ENCODE measurements at places on chromosomes 11 and 22.

DNA sequence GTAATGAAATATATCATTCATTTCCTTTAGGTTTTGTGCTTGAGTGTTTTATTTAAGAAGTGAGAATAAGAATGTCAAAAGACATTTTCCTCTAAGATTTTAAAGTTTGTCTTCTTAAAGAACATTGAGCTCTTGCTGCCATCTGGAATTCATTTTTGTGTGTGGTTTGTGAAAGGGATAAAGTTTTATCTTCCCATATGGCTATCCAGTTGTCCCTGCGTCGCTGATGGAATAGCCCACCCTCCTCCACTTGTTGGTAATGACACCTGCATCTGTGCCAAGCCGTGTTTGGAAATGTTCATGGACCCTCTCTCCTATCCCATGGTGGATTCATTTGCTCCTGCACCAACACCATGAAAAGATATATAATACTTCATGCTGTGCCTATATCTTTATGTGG lies 901.5 kb downstream of the BRD1 start:
- no peak for DNase-seq

GRCh38 chr11:117861151-117862018 lies 15.1 kb downstream of the FXYD6 start:
- no peak for DNase-seq

GRCh38 chr11:102853956-102854355 lies 10.5 kb upstream of the MMP3 start:
- DNase-seq = no peak

DNA sequence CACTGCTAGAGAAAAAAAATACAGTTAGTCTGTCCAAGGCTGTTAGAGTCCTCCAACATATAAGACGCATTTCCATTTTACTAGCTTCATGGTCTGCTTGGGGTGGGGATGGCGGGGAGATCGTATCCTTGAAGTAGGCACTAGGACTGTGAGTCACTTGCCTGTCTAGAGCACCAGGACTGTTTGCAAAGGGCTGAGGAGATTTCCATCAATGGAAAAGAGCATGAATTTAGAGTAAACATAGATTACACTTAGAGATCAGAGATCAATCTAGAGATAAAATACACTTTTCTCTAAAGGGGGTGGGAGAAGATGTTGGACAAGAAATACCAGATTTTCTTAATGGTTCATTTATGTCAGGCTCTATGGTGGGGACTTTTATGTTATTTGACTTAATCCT lies 1.7 kb upstream of the MS4A7 start:
- no peak for DNase-seq

DNA sequence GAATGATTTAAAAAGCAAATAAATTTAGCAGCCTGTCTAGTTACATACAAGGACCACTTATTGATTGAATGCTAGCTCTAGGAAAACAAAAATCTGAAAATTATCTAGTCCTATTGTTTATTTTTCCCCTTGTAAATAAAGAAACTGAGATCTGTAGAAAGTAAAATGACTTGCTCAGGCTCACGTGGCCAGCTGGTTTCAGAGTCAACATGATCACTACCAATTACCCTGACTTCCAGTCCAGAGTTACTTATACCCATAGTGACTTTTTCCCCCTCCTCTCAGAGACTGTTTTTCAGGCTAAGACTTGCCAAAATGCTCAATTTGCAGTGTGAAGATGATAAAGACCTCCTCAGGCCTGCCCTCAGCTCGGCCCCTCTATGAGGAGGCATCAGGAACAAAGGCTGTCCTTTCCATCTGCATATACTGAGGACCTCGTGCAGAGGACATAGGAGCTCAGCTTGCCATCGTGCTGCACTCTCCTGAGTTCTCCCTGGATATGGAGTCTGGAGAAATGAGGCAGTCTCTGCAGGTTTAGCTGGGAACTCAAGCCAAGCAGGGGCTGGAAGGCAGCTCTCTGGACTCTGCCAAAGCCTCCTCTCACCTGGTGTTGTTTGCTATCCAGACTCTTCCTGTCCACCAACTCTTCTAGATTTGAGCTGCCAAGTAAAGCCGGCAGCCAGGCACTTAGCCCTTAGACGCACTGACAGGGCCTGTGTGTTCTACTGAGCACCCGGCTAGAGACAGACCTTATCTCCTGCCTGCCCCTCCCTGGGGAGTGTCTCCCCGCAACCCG lies 883.3 kb downstream of the NTM start:
- no peak for DNase-seq

DNA sequence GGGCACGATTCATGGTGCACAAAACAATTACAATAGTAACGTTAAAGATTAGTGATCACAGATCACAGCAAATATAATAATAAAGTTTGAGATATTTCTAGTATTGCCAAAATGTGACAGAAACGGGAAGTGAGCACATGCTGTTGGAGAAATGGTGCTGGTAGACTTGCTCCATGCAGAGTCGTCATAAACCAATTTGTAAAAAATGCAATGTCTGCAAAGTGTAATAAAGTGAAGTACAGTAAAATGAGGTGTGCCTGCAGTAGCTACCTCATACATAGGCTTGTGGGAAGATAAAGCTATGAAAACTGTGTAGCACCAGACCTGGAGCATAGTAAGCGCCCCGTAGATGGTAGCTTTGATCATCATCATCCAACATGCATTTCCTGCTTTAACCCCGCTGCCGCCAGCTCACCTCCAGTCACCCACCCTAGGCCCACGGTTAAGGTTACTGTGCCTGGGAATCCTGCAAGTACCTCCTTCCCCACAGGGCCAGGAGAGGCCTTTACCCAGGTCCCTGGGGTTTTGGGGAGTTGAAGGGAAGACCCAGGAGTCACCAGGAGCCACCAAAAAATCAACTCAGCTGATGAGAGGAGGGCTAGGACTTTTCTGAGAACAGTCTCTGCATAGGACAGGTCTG lies 59.2 kb downstream of the MYO7A start:
- DNase-seq = no peak

DNA sequence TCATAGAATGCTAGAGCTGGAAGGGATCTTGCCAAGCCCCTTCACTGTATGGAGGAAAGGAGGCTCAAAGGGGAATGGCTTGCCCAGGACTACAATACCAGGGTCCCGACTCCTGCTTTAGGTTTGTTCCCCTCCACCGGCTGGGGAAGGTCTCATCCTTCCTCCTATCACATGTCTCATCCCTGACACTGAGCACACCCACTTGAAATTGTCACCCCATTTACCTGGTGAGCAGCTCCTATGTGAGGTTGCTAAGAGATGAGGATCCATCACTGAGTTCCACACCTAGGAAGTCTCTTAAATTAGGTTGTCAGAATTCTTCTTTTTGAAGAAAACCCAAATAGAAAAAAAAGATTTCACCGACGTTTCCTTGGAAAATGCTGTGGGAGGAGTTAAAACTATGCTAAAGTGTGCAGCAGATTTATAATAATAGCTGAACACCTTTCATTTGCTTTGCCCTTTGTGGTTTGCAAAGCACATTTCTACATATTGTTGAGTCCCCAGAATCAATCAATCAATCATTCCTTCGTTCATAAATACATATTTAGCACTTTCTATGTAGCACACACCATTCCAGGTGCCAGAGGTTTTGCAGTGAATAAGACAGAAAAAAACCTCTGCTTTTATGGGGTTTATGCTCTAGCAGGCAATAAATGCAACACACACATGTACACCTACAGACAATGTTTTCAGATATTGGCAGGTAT lies 91.7 kb downstream of the TENM4 start:
- DNase-seq = no peak

DNA sequence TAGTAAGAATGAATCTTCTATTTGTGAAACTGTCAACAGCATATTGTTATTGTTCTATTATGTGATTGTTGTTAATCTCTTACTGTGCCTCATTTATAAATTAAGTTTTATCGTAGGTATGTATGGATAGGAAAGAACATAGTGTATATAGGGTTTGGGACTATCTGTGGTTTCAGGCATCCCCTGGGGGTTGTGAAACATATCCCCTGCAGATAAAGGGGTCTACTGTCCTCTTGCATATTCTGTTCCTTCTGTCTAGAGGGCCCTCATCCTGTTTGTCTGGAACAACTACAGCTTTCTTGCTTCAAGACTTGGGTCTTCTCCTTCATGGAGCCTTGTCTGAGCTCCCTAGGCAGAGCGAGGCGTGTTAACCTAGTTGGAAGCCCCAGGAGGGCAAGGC lies 159.6 kb downstream of the KIRREL3 start:
- DNase-seq = no peak

DNA sequence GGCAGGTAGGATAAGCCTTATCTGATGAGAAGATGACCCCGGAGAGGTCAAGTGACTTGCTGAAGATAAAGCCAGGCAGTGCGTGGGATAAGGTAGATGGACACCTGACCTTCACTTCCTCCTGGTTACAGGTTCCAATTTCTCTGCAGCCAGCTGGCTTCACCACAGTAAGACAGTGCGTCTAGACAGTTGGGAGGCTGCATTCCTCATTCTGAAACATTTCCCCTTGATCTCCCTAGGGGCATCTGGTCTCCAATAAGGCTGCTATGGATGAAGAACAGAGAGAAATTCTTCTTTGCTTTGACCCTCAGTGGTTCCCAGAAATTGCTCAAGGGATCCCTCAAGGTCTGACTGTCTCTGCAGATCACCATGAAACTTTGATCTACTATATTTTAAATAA lies 211.3 kb downstream of the MYO18B start:
- no peak for DNase-seq

DNA sequence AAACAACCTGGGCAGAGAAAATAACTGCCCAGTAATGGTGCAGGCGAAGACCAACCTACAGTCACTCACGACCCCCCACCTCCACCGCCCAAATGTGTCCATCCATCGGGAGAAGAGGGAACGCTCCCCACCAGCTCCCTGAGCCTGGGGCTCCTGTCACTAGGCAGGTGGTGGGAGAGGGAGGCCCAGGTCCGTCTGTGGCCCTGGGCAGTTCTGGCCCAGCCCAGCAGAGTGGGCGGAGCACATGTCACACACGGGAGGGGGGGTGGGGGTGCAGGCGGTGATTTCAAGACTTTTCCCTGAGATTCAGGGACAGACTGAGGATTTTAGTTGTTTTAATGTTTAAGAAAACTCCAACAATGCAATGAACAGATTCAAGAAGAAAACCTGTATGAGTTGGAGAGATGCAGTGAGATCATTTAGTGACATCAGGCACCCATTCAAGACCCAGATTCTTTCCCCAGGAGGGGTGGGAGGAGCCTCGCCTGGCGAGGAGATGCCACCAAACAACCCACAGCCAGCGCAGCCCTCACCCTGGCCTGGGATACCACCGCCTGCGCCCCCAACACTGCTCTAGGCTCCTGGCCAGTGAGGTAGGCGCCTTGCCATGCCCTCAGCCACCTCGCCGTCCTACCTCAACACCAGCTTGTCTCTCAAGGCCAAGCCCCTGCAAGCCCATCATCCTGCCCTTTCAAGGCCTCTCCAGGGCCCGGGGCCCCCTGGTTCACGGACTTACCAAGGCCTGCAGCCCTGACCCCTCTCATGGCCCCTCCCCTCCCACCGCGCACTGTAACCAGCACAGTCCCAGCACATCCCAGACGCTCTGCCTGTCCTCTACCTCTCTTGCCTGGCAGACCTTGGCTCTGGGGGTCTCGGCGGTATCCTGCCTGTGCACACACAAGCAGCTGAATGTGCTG lies 36.8 kb downstream of the TBX1 start:
- DNase-seq = no peak

GRCh38 chr11:120900643-120901042 lies 123.3 kb upstream of the TBCEL start:
- no peak for DNase-seq

DNA sequence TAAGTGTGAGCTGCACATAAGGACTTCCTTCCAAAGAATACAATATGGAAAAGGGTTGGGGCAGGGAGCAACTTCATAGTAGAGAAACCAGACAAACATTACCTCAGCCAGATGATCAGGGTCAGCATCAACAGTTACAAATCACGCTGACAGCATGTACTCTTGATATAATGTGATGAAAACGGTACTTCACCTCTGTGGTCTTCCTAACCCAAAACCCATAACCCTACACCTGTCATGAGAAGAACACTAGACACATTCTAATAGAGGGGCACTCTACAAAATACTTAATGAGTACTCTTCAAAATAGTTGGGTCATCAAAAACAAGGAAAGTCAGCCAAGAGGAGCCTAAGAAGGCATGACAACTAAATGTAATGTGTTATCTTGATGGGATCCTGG lies 43.9 kb downstream of the RRAS2 start:
- no peak for DNase-seq

- DNase-seq = no peak
Observed at GRCh38 chr22:25645964-25646363, 81.5 kb downstream of the GRK3 start.

DNA sequence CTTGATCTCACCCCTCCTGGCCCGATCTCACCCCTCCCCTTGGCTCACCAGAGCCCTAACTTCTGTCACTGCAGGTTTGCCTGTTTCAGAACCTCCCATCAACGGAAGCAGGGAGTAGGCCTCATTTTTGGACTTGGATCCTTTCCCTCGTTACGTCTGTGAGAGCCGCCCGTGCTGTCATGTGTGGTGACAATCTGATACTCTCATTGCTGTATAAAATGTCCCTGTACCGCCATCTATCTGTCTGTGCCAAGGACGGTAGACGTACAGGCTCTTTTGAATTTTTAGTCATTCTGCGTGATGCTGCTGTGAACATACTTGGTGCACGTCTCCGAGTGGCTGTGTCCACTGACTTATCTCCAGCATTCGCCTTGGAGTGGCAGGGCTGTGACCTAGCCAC lies 1163.1 kb downstream of the BRD1 start:
- DNase-seq = no peak

- no peak for DNase-seq
Observed at GRCh38 chr11:86192519-86193257, 51.9 kb upstream of the EED start.

GRCh38 chr11:207863-208180 lies 314 bp downstream of the RIC8A start:
- no peak for DNase-seq

DNA sequence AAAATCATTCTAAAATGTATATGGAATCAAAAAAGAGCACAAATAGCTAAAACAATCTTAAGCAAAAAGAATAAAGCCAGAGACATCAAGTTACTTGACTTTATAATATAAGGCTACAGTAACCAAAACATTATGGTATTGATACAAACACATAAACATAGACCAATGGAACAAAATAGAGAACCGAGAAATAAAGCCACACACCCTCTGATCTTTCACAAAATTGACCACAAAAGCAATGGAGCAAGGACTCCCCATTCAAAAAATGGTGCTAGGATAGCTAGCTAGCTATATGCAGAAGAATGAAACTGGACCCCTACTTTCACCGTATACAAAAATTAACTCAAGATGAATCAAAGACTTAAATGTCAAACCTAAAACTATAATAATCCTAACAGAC lies 43.2 kb downstream of the GLYATL2 start:
- DNase-seq = no peak

DNA sequence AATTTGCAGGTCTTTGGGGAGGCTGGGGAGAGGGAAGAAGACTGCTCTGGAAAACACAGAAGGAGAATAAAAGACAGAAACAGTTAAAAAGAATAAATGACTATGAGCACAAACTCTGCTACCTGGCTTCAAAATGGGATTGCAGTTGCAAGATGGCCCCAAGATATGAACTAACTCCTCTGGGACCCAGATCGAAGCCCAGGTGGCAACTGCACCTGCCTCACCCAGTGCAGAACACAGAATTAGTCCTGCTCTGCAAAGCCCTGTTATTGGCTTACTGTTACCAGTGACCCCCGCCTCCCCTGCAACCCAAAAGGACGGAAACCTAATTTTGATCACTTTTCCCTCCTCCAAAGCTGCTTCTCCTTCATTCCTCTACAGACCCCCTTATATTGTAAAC lies 35.9 kb upstream of the POU2AF1 start:
- DNase-seq = no peak
